Activated CD4-positive, alpha-beta memory T cell treated with anti-CD3 and anti-CD28 coated beads for 36 hours (primary cell): ENCODE measurements at places on chromosomes 11 and 22.

GRCh38 chr11:28542561-28542960, 434.4 kb downstream of the METTL15 start:
- no peak for DNase-seq

DNA sequence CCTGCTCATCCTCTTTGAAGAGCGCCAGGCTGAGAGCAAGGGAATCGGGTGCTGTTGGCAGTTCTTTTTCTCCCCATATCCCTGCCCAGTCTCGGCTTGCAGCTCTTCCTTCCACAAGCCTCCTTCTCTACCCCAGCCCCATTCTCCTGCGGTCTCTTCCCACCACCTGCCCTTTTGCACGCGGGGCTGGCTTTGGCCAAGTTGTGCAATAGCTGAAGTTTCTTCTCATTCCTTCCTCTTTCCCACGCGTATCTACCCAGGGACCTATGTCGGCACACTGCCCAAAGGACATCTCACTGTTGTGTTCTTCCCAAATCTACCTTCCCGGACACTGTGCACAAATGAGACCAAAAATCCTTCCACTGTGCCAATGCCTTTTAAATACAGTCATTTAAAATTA, 22.3 kb upstream of the HTR3A start:
- no peak for DNase-seq

GRCh38 chr11:8180469-8180868, 11.6 kb upstream of the RIC3 start:
- DNase-seq = no peak

- DNase-seq = no peak
These were observed 139.0 kb upstream of the LUZP2 start for GRCh38 chr11:24357620-24358410.

GRCh38 chr11:69274531-69275016, 19.4 kb upstream of the MYEOV start:
- no peak for DNase-seq

DNA sequence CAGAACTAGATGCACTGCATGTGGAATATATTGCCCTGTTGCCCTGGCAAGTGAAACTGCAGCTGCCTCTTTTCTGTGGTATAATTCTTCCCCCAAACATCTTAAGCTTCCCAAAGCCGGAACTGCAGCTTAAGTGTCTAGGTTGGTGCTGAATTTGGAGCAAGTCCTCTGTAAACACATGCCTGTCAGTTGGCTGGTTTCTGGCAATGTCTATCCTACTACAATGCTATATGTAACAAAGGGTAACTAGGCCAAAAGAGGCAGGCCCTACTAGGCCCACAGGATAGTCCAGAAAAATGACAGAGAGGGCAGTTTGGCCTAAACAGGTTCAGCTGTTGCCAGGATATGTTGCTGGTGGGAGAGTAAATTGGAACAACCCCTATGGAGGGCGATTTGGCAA, 27.9 kb downstream of the ASCC2 start:
- no peak for DNase-seq

- no peak for DNase-seq
These were observed 197.8 kb downstream of the MN1 start for GRCh38 chr22:27603800-27604144.

DNA sequence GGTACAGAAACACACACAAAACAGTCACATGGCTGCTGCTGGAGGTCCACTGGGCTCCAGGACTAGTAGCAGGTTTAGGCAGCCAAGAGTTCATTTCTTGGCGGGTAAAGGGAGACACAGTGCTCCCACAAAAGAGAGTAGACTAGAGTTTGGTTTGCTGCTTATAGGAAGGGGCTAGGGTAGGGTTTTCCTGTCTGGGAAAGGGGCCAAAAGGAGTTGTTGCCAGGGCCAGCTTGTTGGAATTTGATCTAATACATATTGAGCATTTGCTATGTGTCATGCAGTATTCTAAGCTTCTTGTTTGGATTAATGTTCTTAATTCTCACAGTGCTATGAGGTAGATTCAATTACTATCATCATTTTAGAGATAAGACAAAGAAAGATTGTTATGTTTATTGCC, 195.1 kb upstream of the PLET1 start:
- no peak for DNase-seq

GRCh38 chr11:34175284-34176019, 70.0 kb downstream of the NAT10 start:
- DNase-seq = no peak

GRCh38 chr11:40987776-40988435, 471.5 kb downstream of the LRRC4C start:
- no peak for DNase-seq

DNA sequence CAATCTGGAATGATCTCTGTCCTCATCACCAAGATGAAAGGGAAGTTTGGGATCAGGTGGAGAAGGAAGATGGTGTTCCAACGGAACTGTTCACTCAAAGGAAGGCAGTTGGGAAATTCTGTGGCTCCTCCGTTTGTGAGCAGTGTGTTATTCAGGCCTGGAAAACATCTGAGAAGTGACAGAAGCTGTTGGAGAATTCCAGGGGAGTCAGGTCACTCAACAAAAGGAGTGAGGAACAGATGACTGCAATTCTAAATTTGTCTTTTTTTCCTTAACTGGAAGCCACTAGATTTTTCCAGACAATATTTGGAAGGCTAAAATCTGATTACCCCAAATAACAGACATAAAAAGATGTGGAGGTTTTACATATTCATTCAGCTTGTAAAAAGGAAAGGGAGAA, 107.8 kb downstream of the CD44 start:
- no peak for DNase-seq

DNA sequence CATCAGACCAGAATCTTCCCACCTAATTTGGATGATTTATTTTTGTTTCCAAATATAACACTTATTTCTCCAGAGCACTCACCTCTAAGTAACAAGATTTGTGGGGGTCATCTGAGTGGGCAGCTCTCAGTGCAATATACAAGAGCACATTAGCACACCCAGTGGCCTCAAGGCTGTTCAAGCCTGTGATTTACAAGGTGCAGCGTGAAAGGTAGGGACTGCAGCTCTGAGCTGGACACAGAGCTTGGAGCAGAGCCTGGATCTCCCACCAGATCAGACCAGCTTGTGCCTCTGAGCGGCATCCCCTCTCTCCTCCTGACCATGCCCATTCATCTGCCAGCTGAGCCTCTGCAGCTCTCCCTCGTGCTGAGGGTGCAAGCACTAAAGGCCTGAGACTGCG, 323.3 kb upstream of the ZC3H12C start:
- DNase-seq = no peak

DNA sequence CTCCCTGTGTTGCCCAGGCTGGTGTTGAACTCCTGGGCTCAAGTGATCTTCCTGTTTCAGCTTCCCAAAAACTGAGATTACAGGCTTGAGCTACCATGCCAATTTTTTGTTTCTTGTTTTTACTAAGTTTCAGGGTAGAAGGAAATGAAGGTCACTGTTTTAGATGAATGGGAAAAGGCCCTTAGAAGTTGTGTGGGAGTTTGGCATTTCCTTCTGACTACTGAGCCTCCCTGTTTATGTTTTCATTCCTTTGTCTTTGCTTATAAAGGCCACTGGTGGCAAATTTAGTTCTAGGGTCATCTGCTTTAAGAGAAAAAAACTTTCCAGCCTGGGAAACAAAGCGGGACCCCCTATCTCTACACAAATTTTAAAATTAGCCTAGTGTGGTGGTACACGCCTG, 22.1 kb downstream of the SRPRA start:
- no peak for DNase-seq

DNA sequence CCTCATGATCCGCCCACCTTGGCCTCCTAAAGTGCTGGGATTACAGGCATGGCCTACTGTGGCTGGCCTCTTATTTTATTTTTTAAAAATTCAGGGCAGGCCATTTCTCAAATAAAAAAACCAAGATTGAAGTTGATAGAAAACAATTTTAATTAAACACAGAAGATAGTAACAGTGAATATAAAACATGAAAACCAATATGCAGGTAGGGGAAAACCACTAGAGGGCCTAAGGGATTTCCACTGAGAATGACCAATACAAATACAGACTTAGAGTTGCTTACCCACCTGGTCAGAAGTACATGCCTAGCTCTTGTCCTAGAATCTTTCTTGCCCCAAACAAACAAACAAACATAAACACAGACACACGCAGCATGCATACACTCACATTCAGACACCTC, 1.7 kb upstream of the RTCB start:
- no peak for DNase-seq

DNA sequence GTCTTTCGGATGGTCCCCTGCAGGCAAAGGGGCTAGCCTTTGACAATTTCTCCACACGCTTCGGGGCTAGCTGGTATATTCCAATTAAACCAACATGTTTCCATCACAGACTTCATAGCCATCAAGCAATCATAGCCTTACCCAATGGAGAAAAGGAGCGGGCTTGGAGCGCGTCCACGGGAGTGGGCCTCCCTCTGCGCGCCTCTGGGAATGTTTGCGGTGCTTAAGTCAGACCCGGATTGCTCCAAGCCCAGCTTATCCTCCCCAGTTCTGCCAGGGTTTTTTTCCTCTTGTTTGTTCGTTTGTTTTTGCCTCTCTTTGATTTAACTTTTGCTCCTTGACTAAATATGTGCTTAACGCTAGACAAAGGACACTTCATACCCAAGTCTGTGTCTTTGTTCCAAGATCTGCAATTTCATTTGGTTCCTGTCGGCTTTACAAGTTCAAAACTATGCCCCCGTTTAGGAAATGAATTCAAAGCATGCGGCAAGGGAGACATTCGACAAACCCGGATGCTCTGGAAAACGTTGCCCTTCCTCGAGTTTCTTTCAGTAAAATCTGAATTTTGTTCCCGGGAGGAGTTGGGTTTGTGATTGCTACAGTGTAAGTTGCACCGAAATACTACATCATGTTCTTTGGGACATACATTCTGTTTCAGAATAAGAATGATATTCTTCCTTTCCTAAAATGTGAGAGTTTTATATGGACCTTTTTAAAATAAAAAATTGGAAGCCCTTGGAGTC, 1.0 kb upstream of the GLB1L2 start:
- no peak for DNase-seq

DNA sequence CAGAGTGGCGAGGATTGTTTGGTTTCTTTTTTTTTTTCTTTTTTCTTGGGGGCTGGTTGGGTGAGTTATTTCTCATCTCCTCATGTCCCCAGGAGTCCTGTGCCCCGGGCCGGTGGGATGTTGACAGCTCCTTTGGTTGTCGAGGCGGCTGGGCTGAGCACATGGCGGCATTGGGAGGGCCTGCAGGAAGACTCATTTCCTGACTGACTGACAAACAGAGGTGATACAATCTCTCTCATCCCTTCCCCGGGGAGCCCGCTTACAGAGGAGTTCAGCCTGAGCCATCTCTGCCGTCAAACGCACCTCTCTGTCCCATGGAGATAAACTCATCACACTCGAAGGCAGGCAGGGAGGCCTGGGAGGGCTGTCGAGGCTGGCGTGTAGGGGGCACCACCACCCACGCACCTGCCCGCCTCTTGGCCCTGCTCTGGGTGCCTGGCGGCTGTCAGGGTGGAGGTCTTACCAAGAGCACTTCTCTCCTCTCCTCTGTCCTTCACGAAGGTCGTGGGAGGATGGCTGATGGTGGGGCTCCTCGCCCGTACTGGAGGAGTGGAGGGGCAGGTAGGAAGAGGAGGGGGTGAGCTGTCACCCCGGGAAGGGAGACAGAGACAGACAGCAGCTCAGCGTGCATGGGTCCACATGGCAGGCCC, 60.0 kb upstream of the NECTIN1 start:
- no peak for DNase-seq

- no peak for DNase-seq
These were observed 333.0 kb upstream of the DDI1 start for GRCh38 chr11:103703437-103703836.

- DNase-seq = no peak
These were observed at the start of gene NXPE1 for GRCh38 chr11:114559425-114560310. Gene NXPE1, minus strand, starts transcription at chr11:114559881. Its CDS starts 8,680 bp downstream, at chr11:114551201.

GRCh38 chr11:78612721-78613377, 38.2 kb upstream of the NARS2 start:
- no peak for DNase-seq

GRCh38 chr22:50696799-50697561, 24.4 kb downstream of the SHANK3 start:
- no peak for DNase-seq

DNA sequence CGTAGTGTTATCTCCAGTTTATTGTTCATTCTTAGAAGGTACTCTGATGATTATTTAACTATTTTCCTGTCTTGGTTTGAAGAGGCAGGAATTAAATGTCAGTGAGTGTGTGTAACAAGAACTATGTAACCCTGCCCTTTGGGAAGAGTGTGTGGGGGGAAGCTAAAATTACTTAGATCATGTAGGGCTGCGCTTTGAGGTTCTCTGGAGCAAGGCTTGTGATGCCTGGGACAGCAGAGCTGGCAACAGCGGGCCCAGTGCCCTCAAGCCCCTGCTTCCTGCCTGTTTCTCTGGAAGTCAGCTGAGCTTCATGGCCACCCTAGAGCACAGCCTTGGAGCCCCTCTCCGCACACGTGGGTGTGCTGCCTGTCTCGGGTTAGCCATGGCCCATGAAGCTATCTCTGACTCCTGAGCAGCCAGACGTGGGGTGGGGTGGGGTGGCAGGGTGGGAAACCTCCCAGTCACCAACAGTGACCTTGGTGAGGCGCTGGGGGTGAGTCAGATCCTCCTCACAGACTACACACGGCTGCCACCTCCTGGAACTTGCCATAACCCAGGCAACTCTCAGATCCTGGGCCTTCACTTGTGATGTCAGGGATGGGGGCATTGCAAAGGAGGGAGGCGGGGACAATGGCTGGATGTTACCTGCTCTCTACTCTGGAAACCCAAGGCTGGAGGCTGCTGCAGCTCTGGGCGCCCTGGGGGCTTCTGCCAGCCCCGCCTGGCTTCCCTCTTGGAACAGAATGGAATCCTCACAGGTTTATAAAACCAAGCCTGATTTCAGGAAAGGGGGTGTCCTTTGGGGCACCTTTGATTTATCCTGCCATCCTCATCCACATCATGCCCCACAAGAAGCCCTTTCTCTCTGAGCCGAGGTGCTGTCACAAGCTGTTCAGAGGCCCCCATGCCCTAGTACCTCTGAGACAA, 88.6 kb downstream of the SNX19 start:
- peak; percentile 47 for DNase-seq

- DNase-seq = no peak
These were observed 25.6 kb downstream of the PARVB start for GRCh38 chr22:44049486-44050231.

- DNase-seq = no peak
These were observed 62.6 kb downstream of the BUD13 start for GRCh38 chr11:116710001-116710674.

- DNase-seq = no peak
These were observed 36.2 kb downstream of the LMO1 start for GRCh38 chr11:8227156-8228152.

DNA sequence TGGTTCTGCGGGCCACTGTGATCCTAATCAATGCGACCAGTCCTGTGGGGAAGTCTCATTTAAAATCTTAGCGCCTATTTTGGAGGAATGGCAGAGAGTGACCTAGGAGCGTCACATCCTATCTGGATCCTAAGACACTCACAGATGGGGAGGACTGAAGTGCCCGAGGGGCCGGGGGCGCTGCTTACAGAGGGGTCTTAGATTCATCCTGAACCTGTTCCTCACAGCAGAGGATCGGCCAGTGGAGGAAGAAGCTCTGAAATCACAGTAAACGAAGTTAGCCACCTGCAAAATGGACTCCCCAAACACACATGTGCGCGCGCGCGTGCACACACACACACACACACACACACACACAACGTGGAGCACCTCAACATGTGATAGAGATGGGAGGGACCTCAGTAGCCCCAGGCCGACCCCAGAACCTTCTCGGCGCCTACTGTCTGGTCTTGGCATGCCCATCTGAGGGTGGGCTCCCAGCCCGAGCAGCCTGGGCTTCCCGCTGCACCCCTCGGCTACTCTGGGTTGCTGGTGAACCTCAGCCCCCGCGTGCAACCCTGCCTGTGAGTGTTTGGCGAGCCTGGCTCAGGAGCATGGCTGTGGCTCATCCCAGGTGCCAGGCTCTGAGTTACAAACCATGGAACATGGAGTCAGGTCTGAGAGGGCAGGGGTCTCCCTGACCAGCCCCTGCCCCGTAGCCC, 613.3 kb downstream of the TBC1D22A start:
- DNase-seq = no peak
